ENCODE measurements at places on chromosomes 5 and 9. TPM values are rescaled to one million over a fixed set of nuclear protein-coding genes. Genes with fewer than 3 reads are reported as not detected.

The GAS1 gene
- total RNA-seq = 2.4 TPM

GRCh38 chr9:98899408-98900056 lies 44.2 kb upstream of the COL15A1 start:
- no peak for DNase-seq

GRCh38 chr5:83720836-83721537 lies at the start of gene HAPLN1:
Gene HAPLN1, minus strand, starts transcription at chr5:83720855. Its CDS starts 47,332 bp downstream, at chr5:83673523.
- peak; percentile 34 for DNase-seq

- DNase-seq = no peak
Observed at GRCh38 chr5:135694906-135695305, 116.1 kb upstream of the CXCL14 start.

DNA sequence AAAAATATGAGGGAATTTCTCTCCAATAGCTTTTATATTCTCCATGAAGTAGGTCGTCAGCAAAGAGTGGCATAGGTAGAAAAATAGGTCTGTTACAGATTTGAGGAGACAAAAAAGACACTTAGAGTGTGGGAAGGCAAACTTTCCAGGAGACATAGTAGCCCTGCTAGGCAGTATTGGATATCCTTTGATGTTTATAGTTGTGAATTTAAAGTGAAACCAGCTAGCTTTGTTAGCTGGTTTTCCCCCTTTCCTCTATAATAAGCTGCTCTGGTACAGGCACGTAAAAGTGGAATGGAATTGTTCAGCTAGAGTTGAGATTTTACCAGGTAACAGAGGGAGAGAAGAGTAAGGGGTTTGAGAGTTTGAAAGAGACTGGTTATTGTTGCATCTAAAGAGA lies 17.1 kb upstream of the APC start:
- no peak for DNase-seq

DNA sequence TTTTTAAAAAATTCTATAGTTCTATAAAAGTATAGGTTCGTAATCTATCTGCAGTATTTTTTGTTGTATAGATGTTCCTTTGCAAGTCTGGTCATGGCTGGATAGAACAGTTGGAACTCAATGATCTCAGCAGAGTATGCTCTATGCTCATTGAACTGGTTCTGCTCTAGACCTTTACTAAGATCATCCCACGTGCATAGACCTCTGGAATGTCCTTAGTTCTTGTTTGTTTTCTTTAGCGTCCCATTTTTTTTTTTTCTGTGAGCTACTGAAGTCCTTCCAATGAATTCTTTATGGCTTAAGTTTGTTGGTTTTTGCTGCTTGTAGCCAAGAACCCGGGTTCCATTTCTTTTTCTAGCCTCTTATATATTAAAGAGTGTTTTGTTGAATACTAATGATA lies 3.5 kb downstream of the TMEM38B start:
- DNase-seq = no peak

DNA sequence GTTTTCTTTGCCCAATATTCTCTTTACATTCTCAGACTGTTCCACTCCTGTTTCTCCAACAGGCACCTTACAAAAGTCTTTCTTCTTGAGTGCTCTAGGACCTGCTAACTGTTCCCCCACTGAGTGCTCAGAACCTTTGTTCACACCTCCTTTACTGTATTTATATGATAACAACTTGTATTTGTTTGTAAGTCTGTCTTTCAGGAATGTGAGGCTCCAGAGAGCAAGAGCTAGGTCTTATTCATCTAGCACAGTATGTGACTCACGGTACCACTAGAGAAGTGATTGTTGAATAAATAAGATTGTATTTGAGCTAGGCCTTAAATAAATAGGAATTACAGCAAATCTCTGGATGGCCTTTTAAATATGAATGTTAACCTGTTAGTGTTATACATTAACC lies 42.5 kb upstream of the MYOT start:
- DNase-seq = no peak

Data from colonic mucosa (tissue), 4 donors.